ENCODE measurements at places on chromosomes 12 and 14.

GRCh38 chr14:102492531-102492910, 17.1 kb downstream of the ANKRD9 start:
- no peak for DNase-seq

- DNase-seq, result no peak
Observed at GRCh38 chr14:74599946-74600345, 12.1 kb downstream of the LTBP2 start.

DNA sequence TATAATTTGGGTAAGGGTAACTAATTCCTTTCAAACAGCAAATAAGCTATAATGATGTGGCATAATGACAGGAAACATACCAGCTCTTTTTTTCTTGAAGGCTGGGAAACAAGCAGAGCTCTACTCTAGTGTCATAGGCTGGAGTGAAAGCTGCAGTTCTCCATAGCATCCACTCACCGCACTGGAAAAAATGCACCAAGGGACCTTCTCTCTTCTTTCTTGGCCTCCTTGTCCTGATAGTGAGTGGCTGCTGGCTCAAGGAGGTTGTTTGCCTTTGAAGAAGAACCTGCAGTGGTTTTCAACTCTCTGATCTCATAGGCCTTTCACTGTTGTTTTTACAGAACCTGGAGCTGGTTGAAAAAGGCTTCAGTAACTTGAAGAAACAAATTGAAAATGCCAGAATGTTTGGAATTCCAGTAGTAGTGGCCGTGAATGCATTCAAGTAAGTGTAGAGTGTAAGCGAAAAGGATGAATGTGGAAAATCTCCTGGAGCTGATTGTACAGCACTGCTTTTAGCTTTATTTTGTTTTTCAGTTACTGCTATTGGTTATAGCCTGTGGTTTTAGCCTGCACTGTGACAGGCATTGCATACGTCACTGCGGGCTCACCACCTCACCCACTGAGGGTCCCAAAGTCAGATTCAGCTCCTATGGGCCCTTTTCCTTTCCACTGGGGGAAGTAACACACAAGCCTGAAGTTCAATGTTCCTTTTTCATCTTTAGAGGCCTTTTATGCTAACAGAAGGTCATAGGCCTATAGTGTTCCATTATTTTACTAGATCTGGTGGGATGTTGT, 17.2 kb upstream of the AKAP5 start:
- DNase-seq, result no peak

- no peak for DNase-seq
Observed at GRCh38 chr12:46944088-46944487, 118.3 kb upstream of the SLC38A4 start.

DNA sequence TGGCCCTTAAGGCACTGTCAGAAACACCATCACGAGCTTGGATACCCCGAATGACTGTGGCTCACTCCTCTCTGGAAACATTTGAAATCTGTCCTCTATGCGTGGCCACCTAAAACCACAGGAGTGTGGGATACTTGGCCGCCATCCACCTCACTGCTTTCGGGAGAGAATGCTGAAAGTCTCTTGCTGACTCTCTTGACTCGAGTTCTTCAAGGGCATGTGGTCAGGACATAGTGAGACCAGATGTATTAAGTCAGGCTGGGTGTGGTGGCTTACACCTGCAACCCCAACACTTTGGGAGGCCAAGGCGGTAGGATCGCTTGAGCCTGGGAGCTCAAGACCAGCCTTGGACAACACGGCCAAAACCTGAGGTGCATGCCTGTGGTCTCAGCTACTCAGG, 174.7 kb upstream of the ALG10B start:
- no peak for DNase-seq

GRCh38 chr12:105600911-105601545, 270.5 kb downstream of the C12orf75 start:
- no peak for DNase-seq

DNA sequence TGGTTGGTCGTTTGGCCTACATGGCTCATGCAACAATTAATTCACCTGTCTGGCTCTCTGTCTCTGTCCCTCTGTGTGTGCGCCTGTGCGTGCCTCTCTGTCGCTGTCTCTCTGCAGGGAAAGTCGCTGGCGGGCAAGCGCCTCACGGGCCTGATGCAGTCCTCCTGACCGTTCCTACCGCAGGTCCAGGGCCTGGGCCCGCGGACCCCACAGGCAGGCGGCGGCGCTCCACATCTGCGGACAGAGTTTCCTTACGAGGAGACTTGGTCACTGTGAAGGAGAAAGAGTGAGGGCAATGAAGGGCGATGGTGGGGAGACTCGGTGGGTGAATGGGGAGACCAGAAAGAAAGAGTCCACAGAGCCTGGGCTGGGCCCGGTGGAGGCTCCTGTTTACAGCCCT, 331.6 kb downstream of the DPF3 start:
- no peak for DNase-seq

DNA sequence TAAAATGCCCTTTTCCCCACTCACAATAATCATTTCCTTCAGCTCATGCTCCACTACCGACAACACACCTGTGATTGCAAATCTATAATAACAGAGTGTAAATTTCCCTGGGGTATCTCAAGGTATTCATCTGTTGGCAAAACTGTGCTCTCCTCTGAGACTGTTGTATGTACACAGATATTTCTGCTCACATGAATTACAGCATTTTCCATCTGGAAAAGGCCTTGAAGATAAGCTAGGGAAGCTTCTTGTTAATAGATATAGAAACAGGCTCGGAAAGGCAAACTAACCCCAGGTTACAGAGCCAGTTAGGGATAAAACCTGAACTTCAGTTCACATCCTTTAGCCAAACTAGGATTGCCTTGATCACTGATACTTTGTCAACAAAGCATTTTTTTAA, 210.4 kb upstream of the KRR1 start:
- DNase-seq, result no peak

- no peak for DNase-seq
Observed at GRCh38 chr12:6198051-6198450, 2.1 kb upstream of the CD9 start.

- DNase-seq, result no peak
Observed at GRCh38 chr12:100795800-100796179, 1.2 kb downstream of the ANO4 start.

- no peak for DNase-seq
Observed at GRCh38 chr12:2662524-2662923, 132.2 kb upstream of the FKBP4 start.

DNA sequence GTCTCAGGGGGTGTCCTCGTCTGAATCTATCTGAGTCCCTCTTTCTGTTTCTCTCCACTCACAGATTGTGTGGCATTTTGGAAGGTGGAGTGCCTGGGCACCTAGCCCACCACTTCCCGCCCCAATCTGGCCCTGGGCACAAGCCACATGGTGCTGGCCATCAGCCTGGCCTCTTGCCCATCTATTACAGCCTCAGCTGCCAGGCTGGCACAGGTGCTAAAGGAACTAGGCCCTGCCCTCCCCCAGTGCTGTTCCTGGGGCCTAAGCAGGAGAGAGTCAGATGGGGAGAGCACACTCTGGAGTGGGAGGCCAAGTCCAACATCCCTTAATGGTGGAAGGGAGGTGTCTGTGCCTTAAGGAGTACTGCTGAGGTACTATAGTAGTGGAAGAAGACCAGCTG, 8.3 kb upstream of the CALCOCO1 start:
- no peak for DNase-seq

GRCh38 chr12:42666671-42667243, 77.2 kb upstream of the PRICKLE1 start:
- no peak for DNase-seq

GRCh38 chr12:87365423-87365822, 663.8 kb downstream of the C12orf50 start:
- DNase-seq, result no peak

GRCh38 chr12:108833355-108833733, 24.0 kb downstream of the SSH1 start:
- DNase-seq, result no peak

GRCh38 chr12:120429368-120429767, 8.5 kb upstream of the COX6A1 start:
- DNase-seq, result no peak

DNA sequence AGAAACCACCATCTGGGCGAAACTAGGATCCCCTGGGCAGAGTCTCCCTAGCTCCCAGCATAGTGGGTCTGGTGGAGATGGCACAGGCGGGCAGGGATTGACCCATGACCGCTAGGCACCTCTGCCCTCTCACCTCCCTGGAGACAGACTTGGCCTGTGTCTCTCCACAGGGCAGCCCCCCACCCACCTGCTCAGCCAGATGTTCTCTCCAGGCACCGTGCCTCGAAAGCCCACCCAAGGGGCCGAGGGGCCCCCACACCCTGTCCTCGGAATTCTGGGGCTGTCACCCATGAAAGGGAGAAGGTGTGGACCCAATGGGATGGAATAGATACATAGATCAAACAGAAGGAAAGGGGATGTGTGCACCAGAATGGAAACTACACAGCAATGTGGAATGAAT, 229.1 kb upstream of the RTL1 start:
- DNase-seq, result no peak

- no peak for DNase-seq
Observed at GRCh38 chr12:7915661-7916403, 20.2 kb downstream of the SLC2A3 start.

GRCh38 chr12:75699728-75700496, 188.5 kb upstream of the KRR1 start:
- no peak for DNase-seq

DNA sequence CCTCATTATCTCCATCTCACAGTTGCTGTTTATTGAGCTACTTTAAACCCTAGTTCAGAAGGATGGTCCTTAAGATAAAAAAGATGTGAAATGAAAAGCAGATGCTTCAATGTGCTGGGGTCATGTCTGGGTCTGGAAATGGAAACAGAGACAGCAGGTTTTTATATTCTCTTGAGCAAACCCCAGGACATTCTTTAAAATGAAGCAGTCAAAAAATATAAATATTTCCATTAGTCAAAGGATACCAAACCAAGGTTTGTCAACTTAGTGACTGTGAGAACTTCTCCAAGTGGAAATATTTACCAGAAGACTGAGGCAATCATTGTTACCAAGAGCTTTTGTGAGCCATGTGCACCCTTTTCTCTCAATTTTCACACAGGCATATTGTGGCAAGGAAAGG, 102.5 kb upstream of the DIO2 start:
- no peak for DNase-seq

- no peak for DNase-seq
Observed at GRCh38 chr14:33941718-33942117, 9.2 kb downstream of the EGLN3 start.

DNA sequence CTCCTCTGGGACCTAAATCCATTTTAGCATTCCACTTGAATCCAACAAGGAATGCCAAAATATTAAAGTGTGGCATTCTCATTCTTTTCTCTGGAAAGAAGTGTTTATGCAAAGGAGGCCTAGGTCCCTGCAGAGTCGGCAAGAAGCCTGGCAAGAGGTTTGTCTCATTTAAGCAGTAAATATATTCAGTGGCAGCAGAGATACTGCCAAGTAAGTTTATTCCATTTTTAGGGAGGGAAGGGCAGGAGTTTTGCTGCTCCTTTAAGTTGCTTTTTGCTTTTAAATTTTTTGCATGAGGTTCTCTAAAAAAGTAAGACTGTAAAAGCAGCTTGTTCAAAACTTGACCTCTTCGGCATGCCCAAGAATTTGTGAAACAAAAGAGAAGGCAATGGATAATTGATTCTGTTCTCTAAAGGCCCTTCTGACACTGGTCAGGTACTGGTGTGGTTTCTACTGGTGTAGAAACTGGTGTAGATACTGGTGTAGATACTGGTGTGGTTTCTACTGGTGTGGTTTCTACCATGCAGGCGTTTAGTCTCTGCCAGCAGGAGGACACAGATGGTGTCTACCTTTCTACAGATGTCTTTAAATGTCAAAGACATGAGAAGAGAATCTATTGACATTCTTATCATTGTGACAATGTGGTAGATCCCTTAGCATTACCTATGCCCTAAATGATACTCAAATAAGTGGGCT, 107.3 kb downstream of the SAMD4A start:
- no peak for DNase-seq

DNA sequence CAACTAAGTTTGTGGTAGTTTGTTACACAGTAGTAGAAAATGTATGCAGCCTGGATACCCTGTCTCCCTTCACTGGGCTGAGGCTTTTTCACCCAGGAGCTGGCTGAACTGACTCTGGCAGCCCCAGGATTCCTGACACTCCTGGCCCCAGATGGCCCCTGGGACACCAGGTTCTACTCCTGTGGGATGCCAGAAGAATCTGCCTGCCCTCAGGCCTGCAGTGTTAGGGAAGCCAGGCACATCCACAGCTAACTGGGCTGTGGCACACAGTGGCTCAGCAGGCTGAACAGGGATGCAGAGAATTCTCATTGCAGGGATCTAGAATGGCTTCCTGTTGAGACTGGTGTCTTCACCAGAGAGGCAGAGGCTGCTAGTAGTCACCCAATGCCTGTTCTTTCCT, 8.5 kb downstream of the IFI27 start:
- no peak for DNase-seq

DNA sequence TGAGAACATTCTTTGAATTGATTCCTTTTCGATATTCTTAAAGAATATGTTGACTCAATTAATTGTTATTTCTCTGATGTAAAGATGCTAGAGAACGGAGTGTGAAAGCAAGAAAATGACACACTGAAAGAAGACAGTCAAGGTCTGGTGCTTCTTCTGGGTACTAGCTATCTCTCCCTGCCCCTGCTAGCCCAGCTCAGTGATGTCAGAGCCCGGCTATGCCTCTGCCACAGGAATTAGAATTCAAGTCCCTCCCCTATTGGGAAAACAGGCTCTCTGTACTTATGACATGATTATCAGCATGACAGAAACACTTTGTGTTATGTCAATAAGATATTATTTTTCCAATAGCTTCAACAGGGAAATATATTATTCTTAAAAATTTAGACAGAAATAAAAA, 252.4 kb downstream of the KCNC2 start:
- DNase-seq, result no peak

DNA sequence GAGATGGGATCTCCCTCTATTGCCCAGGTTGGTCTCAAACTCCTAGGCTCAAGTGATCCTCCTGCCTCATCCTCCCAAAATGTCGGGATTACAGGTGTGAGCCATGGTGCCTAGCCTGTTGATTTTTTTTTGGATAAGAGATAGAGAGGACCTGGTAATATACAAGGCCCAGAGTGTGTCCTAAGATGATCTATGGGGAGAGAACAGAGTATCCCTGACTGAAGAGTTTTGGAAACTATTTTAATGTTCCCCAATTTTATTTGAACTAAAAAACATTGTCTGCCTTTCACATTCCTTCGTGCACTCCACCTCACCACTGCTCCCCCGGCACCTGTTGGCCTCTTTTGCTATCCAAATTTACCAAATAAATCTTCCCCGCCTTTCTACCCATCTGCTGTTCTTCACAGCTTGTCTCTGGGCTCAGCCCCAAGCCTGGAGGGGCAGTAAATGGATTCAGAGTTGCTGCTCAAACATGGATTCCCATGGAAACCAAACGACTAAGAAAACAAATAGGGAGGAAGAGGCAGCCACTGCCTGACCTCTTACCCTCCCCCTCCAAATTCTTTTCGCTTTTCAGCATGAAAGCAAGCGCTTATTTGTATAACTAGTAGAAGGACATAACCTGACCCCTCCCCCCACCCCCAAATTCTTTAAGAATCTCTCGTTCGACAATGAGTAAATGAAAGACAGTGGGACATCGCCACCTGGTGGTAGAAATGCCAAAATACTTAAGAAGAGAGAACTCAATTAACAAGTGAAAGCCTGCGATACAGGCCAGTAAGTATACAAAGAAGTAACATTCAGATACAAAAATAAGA, 22.6 kb downstream of the OR10G3 start:
- peak; percentile 80 for DNase-seq

- no peak for DNase-seq
Observed at GRCh38 chr14:70755655-70756054, 53.7 kb downstream of the MAP3K9 start.

All from DMS153 (cell line).